ENCODE measurements at places on chromosomes 12 and 14. TPM values are rescaled to one million over a fixed set of nuclear protein-coding genes. Genes with fewer than 3 reads are reported as not detected.

GPR65 gene
- 2.5 TPM for total RNA-seq

TAPBPL gene
- 11.1 TPM for total RNA-seq

ALDH1L2 gene
- 27.7 TPM for total RNA-seq

CDKN3 gene
- 25.4 TPM for total RNA-seq

PRR4 gene
- 4.4 TPM for total RNA-seq

KRT2 gene
- not detected for total RNA-seq

SLC7A7 gene
- 9.3 TPM for total RNA-seq

JPH4 gene
- total RNA-seq: 2.7 TPM

CLEC6A gene
- total RNA-seq: not detected

CD4 gene
- 11.5 TPM for total RNA-seq

OAS3 gene
- total RNA-seq: 11.3 TPM

KRT1 gene
- 0.42 TPM for total RNA-seq

KRT78 gene
- not detected for total RNA-seq

APOF gene
- not detected for total RNA-seq

PELI2 gene
- total RNA-seq: 15.9 TPM

ACVRL1 gene
- total RNA-seq: 47.9 TPM

SLC5A8 gene
- 0.42 TPM for total RNA-seq

RFX4 gene
- total RNA-seq: not detected

SMAGP gene
- total RNA-seq: 13.4 TPM

All from urinary bladder (tissue), 4 donors.